T-helper 17 cell (primary cell): ENCODE measurements at places on chromosomes 3 and 15.

DNA sequence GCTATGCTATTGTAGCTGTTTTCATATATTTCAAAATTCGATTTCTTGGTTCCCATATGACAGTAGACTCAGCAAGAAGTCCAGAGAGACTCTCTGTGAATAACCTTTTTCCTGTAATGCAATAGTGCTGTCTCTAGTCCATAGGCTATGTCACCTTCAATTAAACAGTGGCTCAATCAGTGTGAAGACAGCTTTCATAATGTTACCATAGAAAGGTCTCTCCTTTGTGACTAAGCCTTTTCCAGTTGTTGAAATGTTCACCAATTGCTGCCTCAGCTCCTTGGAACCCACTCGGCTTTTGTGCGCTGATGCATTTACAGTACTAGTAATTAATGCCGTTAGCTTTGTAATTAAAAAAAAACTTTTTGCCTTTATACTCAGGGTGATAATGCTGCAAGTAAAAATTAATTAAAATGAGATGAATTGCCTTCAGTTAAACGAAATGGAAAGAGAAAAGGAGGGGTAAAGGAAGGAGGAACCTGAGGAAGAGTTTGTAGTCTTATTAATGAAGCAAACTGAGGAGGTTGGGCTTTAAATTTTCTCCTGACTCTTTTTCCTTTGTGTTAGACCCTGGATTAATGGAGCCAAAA is 214.8 kb downstream of the LSAMP start:
- no peak for DNase-seq

DNA sequence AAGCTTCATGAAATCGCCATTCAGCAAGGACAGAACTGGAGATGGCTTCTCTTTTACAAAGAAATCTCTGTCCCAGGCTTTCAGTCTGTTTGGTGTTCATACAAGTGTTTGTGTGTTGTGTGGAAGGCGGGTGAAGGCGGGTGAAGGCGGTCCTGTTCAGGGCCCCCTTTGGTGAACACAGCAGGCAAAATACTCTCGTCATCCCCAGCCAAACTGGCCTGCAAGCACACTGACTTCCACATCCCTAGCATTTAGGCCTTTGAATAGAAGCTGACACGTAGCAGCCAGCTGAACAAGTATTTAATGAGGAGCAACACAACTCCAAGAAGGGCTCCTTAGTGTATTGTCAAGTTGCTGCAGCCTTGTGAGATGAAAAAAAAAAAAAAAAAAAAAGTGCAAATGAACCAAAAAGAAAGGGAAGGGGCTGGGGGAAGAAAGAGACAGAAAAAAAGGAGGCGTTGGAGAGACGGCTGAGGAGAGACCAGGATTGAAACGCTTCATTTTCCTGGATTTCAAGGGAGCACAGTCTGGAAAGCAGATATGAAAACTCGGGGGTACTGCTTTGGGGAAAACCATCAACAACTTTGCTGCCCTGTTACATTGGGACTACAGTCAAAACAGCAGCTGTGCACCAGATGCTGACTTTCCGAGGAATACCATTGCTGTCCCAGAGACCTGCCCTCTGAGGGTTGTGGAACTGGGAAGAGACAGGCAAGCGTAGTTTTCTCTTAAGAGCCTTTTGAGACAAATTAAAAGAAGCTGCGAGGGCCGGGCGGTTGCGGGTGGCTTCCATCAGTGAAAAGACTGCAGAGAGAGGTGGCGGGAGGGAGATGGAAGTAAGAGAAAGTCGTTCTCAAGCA is 74.6 kb downstream of the TGFBR2 start:
- DNase-seq = no peak

- no peak for DNase-seq
These were observed 68.6 kb upstream of the EIF1B start for GRCh38 chr3:40240921-40241320.

DNA sequence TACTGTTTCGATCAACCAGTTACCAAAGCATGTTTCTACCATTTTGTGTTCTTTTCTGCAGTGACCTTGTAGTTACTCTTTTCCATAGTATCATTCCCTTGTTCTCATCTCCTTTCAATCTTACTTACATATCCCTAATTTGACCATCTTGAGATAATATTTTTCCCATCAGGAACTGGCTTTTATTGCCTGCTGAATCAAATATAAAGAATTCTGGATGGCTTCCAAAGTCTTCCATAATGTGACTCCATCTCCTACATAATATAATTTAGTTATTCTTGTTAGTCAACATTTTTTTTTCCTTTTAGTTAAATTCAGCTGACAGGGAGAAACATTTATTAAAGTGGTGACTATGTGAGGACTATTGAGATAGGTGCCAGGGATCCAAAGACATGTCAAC is 7.0 kb downstream of the USP8 start:
- DNase-seq = no peak

- no peak for DNase-seq
These were observed 526.7 kb upstream of the NAALADL2 start for GRCh38 chr3:174332391-174332790.

DNA sequence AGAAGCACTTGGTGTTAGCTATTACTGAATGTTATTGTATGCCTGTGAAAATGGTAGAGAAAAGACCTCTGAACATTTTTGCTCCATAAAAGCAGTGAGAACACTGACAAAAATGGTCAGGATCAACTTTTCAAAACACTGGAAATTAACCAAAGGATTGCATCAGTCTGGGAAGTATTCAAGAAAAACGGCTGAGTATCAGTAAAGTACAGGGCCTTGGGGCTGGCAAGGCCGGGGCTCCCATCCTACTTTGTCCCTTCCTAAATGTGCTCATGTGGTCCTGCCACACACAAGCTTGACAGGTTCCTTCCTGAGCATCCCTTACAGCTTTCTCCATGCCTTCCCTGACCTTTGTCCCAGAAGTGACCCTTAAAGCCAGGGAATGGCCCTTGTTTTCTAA is 84.0 kb downstream of the CFAP20DC start:
- DNase-seq = no peak

DNA sequence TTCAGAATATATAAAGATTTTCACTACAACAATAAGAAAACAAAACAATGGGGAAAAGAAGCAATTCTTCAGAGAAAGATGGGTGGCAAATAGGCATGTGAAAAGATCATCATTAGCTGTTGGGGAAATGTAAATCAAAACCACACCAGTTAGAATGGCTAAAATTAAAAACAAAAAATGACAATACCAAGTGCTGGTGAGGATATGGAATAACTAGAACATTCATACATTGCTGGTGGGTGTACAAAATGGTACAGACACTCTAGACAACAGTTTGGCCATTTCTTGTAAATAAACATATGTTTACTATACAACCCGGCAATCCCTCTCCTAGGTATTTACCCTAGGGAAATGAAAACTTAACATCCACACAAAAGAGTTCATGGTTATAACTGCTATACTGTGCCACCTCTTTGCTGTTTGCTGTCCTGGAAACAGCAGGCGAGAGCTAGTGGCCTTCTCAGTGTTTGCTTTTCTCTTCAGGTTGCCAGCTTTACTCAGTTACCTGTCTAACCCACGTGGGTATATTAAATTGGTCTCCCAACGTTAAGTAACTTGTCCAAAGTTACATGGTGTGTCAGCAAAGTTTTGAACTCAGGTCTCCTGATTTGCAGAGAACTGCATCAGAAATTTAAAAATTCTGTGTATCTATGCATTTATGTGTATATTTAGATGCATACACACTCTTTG is 4.6 kb upstream of the NIT2 start:
- no peak for DNase-seq

DNA sequence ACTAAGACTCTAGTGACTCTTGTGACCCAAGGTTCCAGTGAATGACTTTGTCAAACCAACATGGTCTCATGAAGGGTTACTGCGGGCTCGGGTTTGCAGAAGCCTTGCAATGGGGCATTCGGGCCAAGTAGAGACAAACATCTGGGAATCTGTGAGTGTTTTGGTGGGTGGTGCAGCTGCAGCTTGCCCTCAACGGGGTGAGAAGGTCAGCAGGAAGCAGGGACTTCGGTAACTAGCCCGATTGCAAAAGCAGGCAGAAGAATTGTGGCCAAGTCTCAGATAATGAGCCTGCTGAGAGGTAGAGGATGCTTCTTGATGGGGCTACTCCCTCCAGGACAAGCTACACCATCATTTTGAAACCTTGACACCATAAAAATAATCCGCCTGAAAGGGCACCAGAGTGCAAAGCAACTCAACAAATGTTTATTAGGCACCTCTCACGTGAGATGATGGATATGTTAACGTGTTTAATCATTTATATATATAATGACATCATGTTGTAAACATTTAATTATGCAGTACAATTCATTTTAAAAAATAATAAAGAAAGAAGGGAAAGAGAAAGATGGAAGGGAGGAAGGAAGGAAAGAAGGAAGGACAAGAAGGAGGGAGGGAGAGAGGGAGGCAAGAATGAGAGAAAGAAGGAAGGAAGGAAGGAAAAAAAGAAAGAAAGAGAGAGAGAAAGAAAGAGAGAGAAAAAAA is 263.9 kb upstream of the IGF1R start:
- DNase-seq = no peak

- DNase-seq = no peak
These were observed 6.2 kb upstream of the ISLR2 start for GRCh38 chr15:74124196-74124595.

GRCh38 chr15:70387081-70387480 is 289.4 kb upstream of the TLE3 start:
- no peak for DNase-seq

GRCh38 chr3:14388201-14388600 is 14.2 kb upstream of the SLC6A6 start:
- no peak for DNase-seq

- no peak for DNase-seq
These were observed 912.6 kb downstream of the NTRK3 start for GRCh38 chr15:87343966-87344365.

GRCh38 chr3:61733876-61734275 is 172.5 kb downstream of the PTPRG start:
- DNase-seq = no peak

DNA sequence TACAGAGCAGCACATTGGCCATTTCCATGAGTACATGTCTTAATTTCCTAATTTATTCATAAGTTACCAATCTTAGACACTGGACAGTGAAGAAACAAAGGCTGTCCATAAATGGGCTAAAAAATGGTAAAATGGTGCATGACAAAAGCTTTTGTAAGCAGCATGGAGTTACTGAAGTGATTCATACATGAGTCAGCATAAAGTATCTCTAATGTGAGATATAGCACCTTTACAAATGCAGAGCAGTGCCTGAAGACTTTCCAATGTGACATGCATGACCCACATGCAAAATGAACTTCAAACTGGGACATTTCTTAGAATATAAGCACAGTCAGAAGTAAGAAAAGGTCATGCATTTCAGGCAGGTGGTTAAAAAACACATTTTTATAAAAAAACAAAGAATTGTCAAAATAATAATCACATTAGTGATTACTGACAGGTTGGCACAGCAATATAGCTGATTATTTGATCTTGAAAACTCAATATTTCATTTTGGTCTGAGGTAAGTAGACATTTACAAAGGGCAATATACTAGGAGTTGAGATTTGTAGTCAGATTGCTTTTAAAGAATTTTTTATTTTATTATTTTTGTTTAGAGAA is 299.3 kb downstream of the PLCL2 start:
- no peak for DNase-seq

DNA sequence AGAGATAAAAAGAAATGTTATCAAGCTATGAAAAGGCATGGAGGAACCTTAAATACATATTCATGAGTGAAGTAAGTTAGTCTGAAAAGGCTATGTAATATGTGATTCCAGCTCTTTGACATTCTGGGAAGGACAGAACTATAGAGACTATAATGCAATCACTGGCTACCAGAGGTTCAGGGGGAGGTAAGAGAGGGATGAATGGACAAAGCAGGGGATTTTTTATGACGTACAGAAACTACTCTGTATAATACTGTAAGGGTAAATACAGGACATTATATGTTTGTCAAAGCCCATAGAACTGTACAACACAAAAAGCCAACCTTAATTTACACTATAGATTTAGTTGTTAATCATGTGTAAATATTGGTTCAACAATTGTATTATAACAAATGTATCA is 46.1 kb downstream of the MCTP2 start:
- DNase-seq = no peak

DNA sequence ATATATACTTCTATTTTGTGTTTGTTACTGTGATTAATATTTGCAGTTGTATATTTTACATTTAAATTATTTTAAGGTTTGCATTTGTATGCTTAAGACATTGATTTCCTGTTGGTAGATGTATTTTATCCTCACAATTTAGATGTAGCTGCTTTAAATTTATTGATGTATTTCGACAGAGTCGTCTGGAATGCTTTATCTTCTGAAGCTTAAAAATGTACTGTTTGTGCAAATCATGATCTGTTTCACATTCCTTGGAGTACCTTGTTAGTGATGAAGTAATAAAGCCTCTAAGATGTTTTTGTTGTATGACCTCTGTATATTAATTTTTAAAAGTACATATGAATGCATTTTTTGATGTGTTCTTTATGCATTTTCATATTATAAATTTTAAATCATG is 1.9 kb downstream of the CHD2 start:
- no peak for DNase-seq

DNA sequence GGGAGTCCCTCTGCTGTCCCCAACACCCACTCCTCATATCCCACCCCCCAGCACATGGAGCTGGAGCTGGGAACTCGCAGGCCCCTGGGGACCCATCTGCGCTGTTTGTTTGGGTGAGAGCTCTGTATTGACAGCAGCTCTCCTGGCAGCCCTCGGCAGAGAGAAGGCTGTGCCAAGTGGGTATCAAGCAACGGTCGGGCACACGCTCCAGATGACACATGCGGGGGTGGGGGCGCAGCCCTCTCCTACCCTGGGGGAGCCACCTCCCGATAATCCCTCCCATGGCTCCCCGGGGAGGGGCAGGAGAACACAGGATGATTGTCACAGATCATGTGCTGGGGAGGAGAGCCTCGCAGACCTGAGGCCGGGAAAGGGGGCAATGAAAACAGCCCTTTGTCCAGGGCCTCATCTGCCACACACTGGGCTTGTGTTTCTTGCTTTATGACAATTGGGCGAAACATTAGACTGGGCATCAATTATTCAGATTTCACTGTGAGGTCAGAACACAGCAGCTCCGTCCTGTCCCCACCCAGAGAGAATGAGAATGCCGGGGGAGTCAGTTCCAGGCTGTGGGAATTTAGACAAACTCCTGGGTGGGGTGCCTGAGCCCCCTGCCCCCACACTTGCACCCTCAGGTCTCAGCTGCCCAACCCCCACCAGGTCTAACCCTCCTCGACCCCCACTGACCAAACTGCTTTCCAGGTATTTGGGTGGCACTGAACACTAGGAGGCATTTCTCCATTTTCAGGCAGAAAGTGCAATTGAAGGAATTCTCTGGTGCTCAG is 46.4 kb upstream of the KLF13 start:
- DNase-seq = no peak

DNA sequence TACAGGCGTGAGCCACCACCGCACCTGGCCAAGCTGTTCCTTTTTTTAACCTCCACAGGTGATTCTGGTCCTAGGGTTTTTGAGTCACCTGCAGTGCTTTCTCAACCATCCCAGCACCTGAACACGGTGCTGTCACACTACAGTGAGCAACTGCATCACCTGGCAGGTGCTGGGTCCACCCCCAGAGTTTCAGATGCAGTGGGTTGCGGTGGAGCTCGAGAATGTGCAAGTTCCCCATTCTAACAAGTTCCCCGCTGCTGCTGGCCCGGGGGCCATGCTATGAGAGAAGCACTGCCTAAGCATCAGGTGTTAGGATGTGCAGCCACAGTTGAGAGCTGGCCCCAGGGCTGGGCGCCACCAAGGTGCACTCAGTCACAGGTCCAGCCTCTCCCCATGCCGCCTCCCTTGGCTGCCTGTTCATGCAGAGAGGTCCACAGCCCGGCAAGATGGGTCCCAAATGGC is 18.0 kb downstream of the ISG20 start:
- DNase-seq = no peak
